ENCODE measurements at places on chromosomes 12 and 14.

DNA sequence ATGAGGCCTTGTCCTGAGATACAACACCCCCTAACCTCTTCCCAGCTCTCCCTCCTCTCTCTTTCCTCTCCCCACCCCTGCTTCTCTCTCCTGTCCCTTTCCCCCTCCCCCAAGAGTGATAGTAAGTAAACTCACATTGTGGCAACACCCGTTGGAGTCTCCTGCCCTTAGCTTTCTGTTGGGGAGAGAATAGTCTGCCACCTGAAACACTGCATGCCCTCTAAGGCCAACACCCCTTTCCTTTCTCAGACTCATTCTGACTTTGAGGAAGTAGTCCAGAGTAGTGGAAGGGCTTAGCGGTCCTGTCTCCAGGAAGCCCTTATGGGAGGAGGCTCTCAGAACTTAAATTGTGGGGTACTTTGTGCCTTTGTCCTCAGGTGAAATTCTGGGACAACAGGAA, 95.2 kb downstream of the PRKCH start:
- no peak for DNase-seq

DNA sequence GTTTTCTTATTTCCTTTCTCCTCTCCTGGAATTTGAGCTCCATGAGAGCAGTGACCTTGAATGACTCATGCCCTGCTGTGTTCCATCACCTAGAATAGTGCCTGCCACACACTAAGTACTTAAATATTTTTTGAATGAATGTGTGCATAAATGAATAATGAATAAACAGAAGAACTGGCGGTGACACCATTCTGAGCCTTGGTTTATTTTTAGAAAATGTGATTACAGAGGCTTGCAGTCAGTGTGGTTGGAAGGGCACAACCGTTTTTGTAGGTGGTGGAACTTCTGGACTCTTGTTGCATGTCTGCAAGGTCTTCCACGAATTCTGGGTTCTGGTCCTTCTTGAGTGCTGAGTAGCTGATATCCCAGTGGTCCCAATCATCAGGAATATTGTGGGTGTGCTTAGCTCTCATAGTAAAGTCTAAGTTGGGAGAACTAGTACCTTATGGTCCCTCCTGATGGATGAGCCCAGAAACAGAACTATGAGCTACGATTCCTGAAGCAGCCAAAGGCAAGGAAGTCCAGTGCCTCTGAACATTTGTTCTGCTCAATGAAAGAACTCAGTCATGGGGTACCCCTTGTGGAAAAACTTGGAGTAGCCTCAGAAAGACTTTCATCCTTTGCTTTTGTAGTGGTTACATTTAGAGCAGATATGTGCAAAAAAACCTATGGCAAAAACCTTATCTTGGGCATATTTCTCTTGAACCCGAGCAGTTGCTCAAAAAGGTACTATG, 28.8 kb upstream of the BHLHE41 start:
- no peak for DNase-seq

DNA sequence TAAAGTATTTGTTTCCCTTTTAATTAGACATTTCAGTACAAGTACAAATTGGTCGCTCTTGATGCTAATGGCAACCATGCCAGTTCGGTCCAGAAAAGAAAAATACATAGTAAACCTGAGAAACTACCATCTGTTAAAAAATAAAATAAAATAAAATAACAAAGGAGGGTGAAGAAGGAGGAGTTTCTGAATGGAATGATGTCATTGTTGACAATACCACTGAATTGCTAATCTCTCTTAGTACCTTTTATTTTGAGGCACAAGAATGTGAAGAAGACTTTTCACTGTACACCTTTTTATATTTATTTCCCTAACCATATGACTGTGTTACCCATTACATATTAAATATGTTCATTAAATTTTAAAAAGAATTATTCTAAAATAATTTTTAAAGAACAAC, 19.5 kb downstream of the SPX start:
- no peak for DNase-seq

GRCh38 chr12:79451978-79452377, 238.8 kb downstream of the PAWR start:
- DNase-seq: no peak

DNA sequence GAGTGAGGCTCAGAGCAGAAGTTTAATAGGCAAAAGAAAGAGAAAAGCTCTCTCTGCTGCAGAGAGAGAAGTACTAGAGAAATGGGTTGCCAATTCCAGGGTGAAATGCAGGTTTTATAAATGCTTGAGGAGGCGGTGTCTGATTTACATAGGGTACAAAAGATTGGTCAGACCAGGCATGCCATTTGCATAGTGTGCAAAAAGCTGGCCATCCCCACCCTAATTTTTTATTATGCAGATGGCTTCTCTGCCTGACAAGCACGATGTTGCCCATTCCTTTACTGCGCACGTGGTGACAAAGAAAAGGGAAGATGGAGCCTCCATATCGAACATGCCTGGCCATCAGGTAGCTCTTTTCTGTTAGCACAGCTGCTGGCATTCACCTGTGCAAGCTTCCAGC, 209.3 kb upstream of the PPFIA2 start:
- no peak for DNase-seq

DNA sequence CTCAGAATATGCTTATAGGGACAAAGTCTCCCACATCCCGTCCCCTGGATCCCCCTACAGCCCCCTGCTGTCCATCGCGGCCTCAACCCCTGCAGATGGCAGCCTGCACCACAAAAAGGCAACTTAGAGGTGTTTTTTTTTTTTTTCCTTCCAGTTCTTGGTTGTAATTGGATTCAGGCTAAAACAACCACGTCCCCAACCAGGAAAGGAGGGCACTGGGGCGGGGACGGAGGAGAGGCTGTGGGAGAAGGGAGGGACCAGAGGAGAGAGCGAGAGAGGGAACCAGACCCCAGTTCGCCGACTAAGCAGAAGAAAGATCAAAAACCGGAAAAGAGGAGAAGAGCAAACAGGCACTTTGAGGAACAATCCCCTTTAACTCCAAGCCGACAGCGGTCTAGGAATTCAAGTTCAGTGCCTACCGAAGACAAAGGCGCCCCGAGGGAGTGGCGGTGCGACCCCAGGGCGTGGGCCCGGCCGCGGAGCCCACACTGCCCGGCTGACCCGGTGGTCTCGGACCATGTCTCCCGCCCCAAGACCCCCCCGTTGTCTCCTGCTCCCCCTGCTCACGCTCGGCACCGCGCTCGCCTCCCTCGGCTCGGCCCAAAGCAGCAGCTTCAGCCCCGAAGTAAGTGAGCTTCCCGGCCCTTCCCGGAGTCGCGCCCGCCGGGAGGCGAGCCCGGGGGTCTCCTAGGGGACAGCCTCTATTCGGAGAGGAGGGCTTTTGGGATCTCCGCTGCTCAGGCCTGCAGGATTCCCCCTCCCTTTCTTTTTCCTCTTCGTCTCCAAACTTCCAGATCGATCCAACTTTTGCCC, at the start of gene MMP14:
Gene MMP14, plus strand, starts transcription at position 285 of the 813 bp plus-strand sequence. Its CDS starts 233 bp downstream, at position 518.
- DNase-seq: peak; percentile 90

- DNase-seq: no peak
These were observed 33.4 kb downstream of the SUSD6 start for GRCh38 chr14:69644814-69645213.

- no peak for DNase-seq
These were observed 139.5 kb upstream of the OTX2 start for GRCh38 chr14:56949828-56950227.

- DNase-seq: no peak
These were observed 62.5 kb downstream of the ETNK1 start for GRCh38 chr12:22687361-22688076.

- DNase-seq: no peak
These were observed 123.0 kb downstream of the CPNE8 start for GRCh38 chr12:38782359-38782758.

DNA sequence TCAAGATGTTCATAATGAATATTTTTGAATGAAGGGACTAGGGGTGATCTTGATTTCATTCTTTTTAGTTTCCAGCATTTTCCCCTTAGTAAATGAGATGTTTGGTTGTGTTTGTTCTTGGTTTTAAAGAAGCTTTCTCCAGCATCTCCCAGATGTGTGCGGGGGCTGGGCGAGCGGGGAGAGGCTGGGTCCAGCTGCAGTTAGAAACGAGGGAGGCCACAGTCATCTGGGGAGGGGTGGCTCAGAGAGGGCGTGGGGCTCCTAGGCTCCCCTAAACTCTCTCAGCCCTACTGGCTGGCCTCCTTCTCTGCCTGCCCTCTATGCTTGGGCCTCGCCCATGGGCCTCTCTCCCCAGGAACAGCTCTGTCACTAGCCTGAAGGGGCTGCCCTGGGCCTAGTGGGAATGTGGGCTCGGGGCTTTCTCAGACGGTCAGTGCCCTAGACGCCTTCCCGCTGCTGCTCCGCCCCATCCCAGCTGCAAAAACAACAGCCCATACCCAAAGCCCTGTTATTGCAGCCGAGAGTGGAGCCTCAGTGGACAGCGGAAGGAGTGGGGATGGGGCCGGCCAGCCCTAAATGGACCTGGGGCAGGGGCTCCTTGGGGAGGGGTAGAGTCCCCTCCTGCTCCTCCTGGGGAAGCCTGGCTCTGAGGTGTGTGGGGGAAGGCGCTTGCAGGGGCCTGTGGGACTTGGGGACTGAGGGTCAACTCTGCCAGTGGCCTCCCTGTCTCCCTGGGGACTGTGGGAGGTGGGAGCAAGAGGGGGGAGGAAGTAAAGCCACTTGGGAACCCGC, 18.3 kb upstream of the EIF2B2 start:
- no peak for DNase-seq

DNA sequence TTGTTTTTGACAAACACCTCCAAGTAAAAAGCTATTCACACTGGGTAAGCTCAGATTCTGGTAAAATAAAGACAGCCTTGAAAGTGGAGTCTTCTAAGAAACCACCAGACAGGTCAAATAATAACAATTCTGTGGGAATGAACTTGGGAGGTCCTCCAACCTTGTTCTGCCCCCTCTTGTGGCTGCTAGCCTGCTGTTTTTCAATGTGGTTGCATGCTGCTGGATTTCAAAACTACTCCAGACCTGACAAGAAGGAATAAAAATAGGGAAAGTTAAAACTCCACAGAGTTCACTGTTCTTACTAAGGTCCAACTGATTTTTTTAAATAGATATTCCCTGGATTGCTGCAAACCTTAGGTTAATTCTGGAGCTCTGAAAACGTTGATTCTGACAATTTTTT, 32.2 kb upstream of the RIN3 start:
- DNase-seq: no peak

DNA sequence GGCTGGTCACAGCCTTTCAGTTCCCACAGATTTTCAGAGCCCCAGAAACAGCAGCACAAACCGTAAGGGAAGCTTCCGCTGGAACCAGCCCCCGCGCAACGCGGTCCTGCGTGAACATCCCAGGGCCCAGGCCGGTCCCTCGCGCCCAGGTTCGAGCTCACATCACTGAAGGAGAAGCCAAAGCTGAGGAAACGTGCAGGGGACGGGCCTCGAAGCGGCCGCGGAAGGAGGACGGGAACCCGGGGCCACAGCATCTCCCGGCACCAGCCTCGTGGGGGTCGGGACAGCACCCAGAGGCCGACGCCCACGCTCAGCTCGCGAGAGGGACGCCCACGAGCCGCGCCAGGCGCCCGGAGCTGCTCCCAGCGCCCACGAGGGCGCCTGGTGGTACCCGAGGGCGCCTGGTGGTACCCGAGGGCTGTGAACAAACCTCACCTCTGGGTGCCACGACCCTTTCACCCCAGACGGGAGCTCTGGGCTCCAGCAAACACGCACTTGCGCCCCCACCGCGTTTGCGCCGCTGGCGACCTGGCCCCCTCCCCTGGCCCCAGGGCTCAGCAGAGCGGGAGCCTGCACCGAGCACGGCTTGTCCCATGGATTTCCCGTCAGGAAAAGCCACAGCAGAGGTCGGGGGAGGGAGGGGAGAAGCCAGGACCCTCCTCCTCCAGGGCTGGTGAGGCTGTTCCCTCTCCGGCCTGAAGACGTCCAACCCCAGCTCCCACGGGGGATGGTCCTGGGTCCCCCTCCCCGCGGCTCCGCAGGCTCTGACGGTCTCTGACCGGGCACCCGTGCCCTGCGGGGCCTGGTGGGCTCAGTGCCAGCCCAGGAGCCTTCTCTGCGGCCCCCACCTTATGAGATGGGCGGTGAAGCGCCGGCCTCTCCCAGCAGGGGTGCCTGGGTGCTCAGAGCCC, 6.9 kb downstream of the LRCOL1 start:
- DNase-seq: no peak

DNA sequence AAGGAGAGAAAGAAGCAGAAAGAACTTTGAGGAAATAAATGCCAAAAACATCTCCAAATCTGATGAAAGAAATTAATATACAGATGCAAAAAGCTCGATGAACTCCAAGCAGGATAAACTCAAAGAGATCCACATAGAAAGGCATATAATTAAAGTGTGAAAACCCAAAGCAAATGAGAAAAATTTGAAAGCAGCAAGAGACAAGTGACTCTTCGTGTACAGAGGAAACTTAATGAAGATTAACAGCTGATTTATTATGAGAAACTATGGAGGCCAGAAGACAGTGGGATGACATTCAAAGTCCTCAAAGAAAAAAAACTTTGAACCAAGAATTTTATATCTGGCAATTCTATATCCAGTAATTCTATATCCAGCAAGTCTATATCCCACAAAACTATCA, 163.0 kb upstream of the TMCC3 start:
- DNase-seq: no peak

GRCh38 chr12:38025916-38026315, 290.7 kb upstream of the ALG10B start:
- no peak for DNase-seq

- no peak for DNase-seq
These were observed 1.1 kb downstream of the IFNG start for GRCh38 chr12:68158432-68158831.

Data from HuH-7 (cell line).